ENCODE measurements at places on chromosomes 7 and 10.

DNA sequence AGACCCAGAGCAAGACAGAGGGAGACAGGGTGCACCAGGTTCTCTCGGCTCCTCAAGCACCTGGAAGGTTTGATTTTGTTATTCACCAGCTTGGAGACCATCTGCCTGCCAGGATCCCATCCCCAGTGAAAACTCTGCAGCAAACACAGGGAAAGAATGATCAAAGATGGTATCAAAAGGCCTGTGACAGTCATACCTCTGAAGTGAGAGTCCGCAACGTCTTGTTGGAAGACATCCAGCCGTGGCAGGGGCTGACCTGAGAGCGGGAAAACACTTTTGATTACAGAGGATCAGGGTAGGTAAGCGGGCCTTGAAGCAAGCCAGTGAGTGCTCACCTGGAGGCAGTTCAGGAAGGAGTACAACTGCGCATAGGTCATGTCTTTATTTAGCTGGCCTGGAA, 142.3 kb downstream of the ANLN start:
- DNase-seq, result no peak

DNA sequence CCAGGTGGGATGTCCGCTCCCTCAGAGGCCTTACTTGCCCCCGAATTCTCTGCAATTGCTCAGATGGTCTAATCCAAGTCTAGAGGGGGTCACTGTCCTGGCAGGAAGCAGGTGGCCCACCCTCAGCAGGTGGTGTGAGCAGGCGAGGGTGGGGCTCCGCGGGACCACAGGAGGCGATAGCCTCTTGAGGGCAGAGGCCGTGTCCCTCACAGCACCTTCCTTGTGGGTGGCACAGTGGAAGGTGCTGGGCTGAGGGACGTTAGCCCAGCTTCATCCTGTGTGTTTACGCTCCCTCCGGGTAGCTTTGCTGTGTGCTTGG, 38.3 kb upstream of the INPP5A start:
- DNase-seq, result no peak

DNA sequence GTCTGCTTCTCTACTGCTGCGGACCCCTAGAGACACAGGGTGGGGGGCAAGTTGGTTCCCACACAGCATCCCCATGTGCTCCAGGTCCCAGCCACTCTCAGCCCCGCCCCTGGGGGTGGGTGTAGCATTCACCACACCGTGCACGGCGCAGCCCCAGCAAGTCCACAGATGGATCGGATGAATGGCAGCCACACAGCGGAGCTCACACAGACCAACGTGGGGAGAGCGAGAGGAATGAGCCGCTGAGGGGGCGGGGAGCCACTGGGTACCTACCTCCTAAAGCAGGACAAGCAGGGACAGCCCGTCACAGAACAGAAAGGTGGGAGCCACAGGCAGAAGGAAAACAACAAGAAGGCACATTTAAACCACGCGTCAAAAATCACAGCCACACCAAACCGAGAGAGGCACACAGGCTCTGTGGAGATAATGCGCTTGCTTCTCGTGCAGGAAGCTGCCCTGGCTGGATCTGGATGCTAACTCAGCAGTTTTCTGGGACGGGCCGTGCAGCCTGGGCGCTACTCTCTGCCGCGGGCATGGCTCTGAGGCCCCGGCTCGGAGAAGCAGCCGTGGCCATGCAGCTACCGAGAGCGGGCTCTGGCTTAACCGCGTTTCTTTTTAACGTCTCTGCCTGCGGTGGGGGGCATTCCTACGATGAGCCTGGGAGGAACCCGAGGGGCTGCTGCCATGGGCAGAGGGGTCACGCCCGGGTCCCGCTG, 102.5 kb downstream of the CYTH3 start:
- no peak for DNase-seq

DNA sequence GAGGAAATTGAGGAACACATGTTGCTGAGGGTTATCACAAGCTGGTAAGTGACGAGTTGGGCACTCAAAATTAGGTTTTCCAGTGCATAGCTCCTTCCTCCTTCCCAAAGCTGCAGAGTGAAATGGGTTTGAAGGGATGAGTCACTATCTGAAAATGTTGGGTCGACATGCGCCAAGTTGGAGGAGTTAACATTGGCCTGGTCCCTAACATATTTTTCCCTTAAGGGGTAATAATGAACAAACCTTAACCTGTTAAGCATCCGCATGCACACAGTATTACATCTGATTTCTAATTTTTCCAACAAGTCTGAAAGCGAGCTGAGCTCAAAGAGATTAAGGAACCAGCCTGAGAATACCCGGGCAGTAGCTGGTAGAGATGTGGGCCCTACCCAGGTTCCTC, 20.7 kb upstream of the TECTB start:
- DNase-seq, result no peak

DNA sequence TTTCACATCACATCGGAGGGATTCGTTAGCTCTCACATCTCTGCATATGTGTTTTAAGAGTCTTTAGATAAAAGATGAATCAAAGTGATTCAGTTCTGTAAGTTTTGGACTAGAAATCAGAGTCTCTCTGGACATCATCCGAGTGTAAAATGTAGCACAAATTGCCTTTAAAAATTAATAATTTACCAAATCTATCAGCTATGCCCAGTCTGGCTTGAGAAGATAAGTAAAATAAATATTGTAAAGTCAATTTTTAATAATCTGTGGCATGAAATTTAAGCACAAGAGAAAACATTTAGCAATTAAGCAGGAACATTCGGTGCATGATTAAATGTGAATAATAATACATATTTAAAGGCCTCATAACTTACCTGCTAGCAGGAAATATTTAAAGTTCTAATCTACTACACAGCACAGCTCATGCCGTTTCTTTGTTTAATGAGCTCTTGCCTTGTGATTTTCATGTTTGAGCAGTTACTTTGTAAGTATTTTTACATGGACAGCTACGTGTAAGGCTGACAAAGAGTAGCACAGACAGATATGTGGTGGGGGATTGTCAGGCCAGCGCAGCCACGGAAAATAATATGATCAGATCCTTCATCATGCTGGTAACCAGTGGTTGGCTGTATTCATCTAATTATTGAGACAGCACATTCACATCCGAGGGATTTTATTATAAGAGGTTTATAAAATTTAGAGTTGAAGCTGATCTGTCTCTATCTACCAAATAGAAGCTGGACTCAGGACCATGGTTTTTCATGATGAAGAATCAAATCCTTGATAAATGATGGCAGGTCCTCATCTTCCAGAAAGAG, 317.3 kb downstream of the ADARB2 start:
- no peak for DNase-seq

DNA sequence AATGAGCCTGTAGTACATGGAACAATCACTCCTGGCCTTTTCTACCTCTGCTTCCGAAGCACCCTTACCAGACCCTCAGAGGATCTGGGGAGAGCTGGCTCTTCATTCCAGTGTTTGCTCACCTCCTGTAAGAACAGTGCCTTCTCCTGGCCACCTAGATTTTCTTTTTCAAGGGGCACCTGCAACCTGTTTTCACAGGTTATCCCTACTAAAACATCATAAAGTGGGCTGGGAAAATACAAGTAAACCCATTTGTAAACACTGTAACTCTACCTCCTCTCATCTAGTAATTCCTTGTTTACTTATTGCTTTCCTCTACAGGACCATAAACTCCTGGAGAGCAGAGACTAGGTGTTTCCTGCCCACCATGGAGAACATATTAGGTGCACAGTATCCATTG, 1.1 kb downstream of the PIK3AP1 start:
- DNase-seq, result no peak

DNA sequence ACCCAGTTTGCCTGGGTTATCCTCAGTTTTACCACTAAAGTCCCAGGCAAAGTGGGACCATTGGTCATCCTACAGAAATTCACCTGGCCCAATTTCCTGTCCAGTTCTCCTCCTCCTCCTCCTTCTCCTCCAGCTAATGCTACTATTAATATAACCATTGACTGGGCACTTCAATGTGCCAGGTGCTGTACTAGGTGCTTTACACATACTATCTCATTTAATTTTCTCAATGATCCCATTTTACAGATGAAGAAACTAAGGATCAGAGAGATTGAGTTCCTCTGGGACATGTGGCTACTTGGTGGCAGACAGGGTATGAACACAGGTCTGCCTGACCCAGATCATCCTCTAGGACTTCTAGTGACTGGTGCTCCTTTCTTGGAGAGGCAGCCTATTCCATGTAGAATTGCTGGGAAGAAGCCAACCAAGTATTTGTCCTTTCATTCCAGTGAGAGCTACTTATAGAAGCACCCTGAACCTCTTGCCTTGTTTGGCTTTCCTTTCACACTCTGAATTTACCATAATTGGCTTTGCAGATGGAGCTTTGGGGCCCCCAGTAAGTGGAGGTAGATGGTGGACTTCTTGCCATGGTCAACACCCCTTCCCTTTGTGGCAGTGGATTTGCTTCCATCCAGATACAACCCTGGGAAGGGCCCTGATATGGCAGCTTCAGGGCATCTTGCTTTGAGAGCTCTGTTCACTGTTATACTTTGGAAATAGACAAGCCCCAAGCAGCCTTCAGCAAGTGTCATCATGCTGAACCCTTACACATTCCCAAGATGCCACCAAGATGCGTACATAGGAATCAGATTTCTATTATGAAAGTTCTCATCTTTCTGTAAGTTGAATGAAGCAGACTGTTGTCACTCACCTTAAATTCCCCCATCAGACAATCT, 78.7 kb downstream of the MYOF start:
- DNase-seq, result no peak

GRCh38 chr7:27071622-27072390, 24.0 kb downstream of the HOXA1 start:
- peak; percentile 60 for DNase-seq

DNA sequence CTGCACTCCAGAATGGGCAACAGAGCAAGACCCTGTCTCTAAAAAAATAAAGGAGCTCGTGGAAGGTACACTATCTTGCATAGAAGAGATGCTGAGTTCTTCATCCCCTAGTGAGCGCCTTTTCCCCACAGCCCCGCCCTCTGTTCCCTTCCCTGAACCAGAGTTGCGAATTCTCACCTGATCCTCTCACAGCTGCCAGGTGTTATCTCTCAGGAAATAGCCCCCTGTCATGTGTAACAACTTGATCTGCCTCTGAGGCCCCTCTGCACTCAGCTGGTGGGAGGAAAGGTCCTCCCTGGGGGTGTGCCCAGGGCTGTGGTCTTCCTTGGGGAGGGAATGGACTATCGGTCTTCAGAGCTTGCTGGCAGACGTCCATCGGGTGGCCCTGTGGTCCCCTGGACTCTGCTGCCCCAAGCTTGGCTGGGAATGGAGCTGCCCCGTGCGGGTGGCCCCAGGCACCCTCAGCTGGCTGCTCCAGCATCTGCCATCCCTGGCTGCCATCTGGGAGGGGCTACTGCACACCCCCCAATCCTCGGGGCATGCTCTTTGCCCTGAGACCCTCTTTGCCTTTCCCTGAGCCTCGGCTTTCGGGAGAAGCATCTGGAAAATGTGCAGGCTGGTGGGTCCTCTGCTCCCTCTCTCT, 21.7 kb upstream of the BNIP3 start:
- no peak for DNase-seq

- DNase-seq, result no peak
These were observed 28.0 kb downstream of the MICU1 start for GRCh38 chr10:72597897-72598296.

DNA sequence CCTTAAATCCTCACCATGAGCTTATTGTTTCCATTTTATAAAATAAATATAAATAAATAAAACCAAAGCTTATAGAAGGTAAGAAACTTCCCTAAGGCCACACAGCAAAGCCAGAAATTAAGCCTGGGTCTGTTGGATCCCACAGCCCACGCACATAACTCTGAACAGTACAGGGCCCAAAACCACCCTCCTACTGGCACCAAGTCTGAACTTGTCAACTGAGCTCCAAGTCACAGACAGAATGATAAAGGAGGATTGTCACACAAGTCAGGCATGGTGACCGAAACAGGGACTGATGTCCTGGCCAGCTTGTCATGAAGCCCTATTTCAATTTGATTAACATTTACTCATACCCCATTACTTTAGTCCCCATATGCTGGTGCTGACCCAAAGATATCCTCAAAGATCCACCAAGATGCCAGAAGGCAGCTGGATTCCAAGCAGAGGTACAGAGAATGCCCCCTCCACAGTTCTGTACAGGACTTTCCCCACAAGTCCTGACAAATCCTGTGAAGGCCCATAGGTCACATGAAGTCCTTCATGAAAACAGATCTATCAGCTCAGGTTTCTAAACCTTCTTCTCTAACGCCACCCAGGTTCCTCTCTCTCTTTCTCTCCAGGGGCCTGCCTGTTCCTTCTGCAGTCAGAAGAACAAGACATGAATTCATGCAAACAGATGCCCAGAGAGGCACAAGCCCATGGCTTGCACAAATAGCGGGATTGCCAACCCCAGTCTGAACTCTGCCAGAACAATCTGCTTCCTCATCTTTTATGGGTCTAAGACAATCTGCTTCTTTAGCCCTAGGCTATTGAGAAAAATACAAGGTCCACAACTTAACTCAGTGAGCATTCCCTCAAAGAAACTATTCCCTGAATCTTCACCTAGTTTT, 60.9 kb downstream of the GLI3 start:
- no peak for DNase-seq

- no peak for DNase-seq
These were observed 31.3 kb downstream of the DDC start for GRCh38 chr7:50533866-50534265.

GRCh38 chr10:36254199-36254598, 612.1 kb upstream of the FZD8 start:
- DNase-seq, result no peak

DNA sequence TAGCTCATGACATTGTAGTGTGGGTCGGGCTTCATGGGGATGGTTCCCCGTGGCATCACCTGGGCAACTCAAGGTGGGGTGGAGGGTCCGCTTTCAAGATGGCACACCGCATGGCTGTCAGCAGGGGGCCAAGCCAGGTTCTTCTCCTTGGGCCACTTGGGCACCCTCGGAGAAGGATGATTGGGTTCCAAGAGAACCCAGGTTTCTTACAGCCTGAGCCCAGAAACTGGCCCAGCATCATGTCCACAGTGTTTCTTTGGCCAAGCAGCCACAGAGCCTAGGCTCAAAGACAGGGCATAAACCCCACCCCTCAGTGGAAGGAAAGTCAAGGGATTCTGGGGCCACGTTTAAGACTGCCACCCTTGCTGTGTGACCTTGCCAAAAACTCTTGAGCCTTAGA, 110.6 kb downstream of the PTPN20 start:
- no peak for DNase-seq

GRCh38 chr7:48759431-48760080, 164.8 kb upstream of the CDC14C start:
- no peak for DNase-seq

GRCh38 chr7:149719050-149719899, 54.1 kb downstream of the ZNF467 start:
- DNase-seq, result no peak

DNA sequence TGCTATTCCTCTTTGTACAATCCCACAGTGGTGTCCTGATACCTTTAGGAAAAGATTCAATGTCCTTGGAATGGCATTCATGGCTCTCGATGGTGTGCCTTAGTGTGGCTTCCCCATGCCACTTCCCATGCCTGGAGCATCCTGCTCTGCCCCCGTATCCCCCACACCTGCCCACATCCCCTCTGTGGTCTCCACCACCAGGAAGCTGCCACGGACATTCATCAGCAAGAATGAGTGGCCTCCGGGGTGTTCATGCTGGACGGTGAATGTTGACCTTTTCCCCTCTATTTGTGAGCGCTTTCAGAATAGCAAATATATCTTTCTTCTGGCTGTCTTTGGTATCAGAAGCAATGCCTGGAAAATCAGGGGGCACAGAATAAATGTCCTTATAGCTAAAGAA, 262.0 kb upstream of the NRP1 start:
- no peak for DNase-seq

GRCh38 chr10:131086094-131086493, 225.4 kb downstream of the TCERG1L start:
- DNase-seq, result no peak
